Epithelial cell of esophagus (primary cell): ENCODE measurements at places on chromosomes 7 and 10.

- DNase-seq: no peak
Measured at GRCh38 chr10:1611936-1612550, 125.3 kb downstream of the ADARB2 start.

- peak; percentile 63 for DNase-seq
Measured at GRCh38 chr10:24849051-24849450, 103.4 kb downstream of the PRTFDC1 start.

DNA sequence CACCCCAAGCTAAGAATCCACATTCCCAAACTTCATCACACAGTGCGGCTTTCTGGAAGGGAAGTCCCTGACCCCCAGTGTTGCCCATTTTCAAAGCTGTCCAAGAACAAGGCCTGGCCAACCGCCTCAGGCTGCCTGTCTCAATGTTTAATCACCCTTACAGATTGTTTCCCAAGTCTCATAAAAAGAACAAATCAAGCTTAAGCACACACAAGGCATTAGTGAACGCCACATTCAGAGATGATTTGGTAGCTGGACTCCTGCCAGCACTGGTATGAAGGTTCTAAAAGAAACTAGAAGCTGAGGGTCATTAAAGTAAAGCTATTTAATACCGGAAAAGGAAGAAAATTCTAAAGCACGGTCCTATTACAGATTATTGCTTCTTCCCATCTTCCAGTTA, 35.6 kb downstream of the C10orf90 start:
- peak; percentile 77 for DNase-seq

DNA sequence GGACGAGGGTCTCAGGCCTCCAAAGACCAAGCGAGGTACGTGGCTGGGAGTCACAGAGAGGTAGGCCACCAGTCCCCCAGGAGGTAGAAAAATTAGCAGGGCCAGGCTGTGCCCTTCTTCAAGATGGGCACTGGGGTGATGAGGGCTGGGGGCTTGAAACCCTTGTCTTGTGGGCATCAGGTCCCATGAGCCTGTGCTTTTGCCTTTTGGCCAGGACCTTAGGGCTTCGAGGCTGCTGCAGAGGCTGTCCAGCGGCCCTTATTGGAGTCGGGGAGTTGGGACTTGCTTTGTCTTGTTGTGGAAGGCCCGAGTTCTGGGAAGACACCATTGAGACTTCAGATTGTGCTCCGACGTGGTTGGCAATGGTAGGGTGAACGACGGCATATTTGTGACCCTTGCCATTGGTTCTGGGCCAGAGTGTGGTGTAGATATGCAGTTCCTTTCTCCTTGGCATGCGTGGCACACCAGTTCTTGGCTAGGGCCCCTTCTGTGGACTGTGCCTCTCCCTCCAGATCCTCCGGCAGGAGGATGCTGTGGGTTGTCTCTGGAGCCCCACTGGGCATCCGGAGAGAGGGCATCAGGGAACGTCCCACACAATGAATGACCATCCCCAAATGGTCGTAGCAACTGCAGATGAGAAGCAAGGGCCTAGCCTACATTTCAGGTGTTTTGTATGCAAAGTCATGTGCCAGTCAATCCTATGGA, 931 bp downstream of the SH2D4B start:
- no peak for DNase-seq

DNA sequence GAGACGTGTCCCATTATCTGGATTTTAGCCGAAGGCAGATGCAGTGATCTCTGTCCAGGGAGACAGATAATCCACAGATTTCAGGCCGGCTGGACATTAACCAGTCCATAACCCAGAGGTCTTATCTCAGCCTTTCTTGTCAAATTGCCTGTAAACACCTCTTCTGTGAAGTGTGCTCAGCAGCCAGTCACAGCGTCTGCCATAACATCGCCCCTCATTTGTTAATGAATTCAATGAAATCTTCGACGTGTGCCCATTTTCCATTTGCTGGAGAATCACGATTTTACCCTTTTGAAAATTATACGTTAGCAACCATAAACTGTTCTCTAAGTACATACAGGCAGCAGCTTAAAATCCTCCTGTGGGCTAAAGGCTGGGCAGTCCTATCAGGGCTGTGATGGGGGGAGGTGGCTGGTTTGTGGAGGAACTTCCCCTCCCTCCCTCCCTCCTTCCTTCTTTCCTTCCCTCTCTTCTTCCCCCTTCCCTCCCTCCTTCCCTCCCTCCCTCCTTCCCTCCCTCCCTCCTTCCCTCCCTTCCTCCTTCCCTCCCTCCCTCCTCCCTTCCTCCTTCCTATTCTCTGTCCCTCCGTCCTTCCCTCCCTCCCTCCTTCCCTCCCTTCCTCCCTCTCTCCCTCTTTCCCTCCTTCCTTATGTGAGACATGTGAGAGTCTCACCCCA, 26.6 kb upstream of the FAM20C start:
- DNase-seq: no peak

- DNase-seq: no peak
Measured at GRCh38 chr10:61486251-61486650, 33.1 kb upstream of the TMEM26 start.

DNA sequence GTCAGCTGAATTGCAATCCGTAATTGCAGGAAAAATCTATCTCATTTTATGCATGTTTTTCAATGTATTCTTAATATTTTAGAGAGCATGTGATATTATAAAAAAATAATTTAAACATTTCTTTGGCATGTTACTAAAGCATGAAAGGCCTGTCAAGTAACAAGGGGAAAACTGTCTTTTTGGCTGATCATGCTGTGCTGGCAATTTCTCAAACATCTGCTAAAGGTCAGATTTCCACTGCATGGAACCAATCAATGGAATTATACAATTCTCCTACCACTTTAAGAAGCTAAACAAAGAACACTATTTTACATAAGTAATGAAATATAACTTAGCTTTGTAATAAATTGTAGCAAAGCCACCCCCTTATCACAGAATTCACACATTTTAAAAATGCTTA, 49.4 kb downstream of the JMJD1C start:
- DNase-seq: no peak

DNA sequence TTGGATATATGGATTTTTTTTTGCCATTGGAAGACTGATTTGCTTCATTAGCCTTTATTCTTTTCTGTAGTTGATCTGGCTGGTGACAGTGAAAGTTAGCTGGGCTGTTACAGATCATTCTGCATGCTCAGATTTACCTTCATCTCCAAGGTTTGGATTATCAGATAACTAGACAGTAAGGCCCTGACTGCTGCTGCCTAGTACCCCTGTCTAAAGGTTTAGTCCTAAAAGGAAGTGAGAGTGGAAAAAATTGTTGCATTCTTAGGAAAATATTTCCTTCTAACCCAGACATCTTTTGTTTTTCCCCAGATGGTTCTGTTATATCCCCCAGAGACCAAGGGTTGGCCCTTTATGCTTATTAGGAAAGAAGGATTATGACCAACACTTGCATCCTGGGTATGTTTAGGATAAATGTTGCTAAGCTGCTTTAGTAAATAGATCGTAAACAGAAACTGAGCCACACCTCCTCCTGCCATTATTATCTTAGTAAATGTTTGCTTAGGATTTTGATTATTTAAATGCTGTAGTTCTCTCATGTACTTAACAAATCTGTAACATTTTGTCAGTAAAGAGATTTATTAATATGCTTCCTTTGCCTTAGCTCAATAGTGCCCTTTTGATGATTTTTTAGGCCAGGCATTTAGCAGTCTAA, 44.4 kb downstream of the MCU start:
- DNase-seq: peak; percentile 34

DNA sequence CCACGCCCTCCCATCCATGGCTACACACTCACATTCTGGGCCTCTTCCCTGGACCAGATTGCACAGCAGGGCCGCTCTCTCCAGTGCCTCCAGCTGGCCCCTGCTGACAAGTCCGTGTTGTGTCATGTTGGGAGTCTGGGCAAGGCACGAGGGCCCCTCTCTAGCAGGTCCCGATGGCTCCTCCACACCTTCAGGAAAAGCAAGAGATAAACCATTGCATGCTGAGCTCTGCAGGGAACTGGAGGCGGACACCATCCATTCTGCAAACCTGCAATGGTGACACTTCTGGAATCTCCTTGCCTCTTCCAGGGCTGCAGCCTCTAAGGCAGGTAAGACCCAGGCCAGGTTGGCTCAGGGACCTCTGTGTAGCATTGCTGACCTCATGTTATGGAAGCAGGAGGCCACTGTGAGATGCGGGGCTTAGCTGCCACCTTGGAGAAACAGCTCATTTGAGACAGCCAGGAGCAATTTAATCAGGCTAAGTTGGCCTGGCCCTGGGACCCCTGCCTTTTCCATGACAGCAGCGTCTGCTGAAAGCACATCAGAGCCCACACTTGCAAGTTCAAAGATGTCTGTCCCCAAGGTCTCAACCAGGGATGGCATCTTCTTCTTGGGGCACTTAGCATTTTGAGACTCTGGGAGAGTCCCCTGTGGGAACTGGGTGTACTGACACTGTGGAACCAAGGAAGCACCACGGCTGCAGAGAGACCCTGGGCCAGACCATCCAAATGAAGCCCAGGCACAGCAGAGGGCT, 34.2 kb upstream of the LEP start:
- DNase-seq: no peak

DNA sequence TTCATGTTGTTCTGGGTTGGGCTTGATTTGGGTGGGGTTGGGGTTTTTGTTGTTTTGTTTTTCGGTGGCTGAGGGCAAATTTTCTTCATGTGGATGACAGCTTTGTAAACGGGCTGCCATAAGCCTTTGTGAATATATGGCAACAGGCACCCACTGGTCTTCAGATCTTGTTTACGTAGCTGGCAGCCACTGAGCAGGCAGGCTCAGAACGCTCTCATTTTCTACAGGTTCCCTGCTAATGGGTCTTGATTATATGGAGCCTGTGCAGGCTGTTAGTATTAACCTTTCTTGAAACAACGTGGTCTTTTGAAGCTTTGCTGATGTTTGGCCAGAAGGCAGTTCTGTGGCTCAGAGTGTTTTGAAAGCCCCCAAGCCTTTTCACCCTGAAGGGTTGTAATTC, 199.7 kb downstream of the TNS3 start:
- DNase-seq: no peak

GRCh38 chr10:75599875-75600648, 168.6 kb downstream of the LRMDA start:
- DNase-seq: no peak

DNA sequence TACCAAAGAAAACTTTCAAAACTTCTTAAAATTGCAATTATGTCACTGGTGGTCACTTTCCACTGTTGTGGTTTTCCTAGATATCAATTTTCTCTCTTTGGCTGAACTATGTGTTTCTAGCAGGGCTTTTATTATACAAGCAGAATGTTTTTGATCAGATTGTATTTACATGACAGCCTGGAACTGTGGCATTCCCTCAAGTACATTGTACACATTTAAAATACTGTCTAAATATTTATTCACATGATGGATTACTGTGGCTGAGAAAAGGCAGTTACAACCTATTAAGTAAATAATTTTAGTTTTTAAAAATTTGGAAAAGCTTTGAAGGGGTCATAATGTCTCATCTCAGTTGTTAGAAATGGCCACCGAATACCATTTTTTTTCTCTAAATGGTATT, 231.9 kb upstream of the PPP1R3A start:
- DNase-seq: no peak

DNA sequence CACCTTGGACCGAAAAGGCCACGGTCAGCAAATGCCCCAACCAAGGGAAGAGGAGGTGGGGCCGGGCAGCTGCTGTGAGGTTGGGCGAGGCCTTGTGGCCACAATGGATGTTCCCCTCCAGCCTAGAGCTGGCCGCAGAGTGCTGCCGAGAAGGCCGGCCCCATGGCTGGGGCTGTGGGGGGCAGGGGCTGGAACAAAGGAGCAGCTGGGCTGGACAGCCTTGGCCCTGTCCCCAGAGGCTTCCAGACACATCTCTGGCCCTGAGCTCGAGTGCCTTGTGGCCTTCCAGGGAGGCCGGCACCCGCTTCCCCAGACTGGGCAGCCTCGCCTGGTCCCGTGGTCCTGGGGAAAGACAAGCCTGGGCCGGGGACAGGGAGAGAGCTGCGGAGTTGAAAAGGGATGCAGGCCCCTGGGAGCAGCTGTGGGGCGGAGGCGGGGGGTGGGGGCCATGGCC, 88.0 kb downstream of the PDGFA start:
- no peak for DNase-seq

GRCh38 chr10:98555021-98555619, 108.4 kb upstream of the HPS1 start:
- DNase-seq: peak; percentile 42

- DNase-seq: no peak
Measured at GRCh38 chr7:151539088-151539671, 19.5 kb upstream of the RHEB start.

- DNase-seq: no peak
Measured at GRCh38 chr7:74344132-74344496, 54.9 kb downstream of the CLIP2 start.

DNA sequence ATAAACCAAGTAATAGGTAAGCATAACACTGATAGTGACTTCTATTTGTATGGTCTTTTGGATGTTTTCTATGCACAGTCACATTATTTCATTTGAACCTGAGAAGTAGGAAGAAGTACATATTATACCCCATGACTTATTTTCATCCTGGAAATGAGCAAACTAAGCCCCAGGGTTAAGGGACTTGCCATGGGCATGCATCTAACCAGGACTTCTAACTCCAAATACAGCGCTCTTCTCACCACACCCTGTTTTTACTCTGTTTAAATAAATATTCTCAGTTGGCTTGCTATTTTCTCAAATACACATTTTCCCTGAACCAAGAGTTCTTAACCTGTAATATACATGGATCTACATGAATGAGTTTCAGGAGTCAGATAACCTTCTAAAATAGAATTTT, 16.3 kb downstream of the GNG11 start:
- no peak for DNase-seq

DNA sequence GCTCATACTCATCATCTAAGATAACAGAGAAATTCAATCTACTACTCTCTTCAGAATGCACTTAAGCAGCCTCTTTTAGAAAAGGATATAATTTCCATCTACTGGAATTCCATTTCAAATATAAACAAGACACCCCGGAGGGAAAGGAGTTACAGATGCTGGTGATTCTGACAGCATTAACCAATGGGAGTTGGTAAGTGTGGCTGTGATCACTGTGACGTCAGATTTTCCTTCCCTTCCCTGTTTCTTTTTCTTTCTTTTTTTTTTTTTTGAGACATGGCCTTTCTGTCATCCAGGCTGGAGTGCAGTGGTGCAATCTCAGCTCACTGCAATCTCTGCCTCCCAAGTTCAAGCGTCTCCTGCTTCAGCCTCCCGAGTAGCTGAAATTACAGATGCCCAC, 106.6 kb downstream of the ACTR3B start:
- DNase-seq: no peak

DNA sequence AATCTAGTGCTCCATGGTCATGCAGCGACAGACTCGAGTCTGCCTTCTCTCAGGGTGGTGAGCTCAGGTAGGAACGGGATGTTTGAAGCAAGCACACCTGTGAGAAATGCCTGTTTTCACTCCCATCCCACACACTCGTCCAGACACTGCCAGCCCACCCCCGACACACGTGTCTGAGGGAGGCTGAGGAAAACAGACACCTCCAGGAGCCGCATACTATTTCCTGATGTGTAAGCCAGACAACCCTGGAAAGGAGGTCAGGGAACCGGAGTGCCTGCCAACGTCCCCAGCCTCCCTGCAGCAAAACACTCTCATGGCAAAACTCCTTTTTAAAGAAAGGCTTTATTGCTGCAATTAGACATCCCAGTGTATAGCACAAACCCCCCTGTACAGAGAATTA, 80.2 kb downstream of the ALOX5 start:
- no peak for DNase-seq
